ENCODE measurements at places on chromosomes 5 and 9. TPM values are rescaled to one million over a fixed set of nuclear protein-coding genes. Genes with fewer than 3 reads are reported as not detected.

- DNase-seq: no peak
Measured at GRCh38 chr5:31768046-31768445, 129.1 kb downstream of the PDZD2 start.

GRCh38 chr5:135193213-135194125, 159.4 kb upstream of the PITX1 start:
- DNase-seq: no peak

The RCL1 gene
- total RNA-seq: 11.2 TPM

- no peak for DNase-seq
Measured at GRCh38 chr9:121788686-121789366, 137.4 kb downstream of the DAB2IP start.

- no peak for DNase-seq
Measured at GRCh38 chr5:38734353-38734752, 111.5 kb upstream of the OSMR start.

DNA sequence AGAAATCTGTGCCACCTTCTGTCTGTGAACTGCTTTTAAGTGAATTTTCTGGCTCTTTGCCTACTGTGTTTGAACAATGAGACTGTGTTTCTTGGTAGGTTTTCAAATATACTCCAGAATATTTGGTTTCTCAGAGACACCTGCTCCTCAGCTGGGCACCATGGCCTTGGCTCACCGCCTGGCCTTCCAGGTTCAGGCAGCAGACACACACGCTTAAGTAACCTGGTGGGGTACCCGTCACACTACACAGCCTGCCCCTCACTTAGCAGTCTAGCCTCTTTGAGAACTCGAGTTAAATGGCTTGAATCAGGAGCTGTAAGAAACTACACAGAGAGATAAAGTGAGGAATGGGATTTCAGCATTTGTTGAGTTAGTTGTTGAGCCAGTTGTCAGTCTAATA, 530.5 kb downstream of the MTRR start:
- DNase-seq: no peak

DNA sequence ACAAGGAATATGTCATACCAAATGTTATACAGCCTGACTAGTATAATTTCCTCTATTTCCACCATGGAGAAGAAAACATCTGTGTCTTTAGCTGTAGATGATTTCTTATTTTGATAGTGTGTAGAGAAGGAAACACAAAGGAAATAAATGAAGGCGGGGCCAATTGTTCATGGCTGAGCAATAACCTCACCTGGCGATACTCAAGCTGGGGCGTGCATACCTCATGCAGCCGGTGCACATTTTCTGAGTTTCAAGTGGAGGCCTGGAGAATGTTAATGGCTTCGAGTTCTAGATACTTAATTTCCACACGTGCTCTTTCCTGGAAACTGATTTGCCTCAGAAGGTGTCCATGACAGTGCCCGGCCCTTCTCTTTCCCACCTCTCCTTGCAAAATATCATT, 127.4 kb upstream of the TAF11L2 start:
- no peak for DNase-seq

GRCh38 chr5:154063372-154063771, 24.6 kb downstream of the MFAP3 start:
- DNase-seq: no peak

The SPINK7 gene
- not detected for total RNA-seq

The ZBED3 gene
- total RNA-seq: 6.8 TPM

The GABBR2 gene
- total RNA-seq: 6.3 TPM

The PRRT1B gene
- total RNA-seq: 1.1 TPM

- no peak for DNase-seq
Measured at GRCh38 chr5:38453921-38454320, 102.5 kb downstream of the LIFR start.

DNA sequence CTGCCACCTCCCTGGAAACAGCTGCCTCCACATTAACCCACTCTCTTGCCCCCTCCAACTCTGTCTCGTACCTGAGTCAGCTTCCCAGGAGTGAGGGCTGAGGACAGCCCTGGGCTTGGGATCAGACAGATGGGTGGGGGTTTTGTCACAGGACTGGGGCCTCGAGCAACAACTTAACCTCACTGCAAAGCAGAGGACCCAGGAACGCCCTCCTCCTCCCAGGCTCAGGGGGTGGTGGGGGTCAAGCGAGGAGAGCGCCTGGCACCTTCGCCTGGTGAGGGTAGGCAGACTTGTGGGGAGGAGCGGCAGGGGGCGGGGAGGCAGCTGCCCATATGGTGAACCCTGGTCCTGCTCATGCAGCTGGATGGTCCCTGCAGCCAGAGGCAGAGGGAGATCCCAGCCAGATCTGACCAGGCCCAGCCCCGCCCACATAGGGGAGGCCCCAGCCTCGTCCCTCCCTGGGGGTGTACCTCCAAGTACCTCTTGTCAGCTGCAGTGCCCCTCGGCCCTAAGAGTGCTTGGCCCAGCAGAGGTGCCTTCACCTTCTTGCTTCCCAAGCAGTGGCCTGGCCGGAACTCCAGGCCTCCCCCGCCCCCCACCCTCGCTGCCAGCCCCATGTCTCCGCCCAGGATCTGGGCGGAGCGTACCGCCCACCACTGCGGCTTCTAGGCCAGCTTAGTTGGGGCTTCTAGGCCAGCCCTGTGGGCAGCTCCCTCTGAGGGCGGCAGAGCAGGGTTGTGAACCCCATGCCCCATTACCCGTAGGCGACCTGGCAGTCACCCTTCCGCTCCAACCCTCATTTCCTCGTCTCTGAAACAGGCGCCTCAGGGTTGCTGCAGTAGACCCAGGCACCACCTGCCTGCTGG, at the start of gene SARDH:
Gene SARDH (minus strand): TSS at position 579 of the 866 bp plus-strand sequence. CDS start 4,179 bp downstream, outside the sequence.
- no peak for DNase-seq

GRCh38 chr5:111243318-111243717, 19.1 kb downstream of the CAMK4 start:
- no peak for DNase-seq

The MTAP gene
- 9.6 TPM for total RNA-seq

GRCh38 chr9:6904371-6904770, 146.6 kb downstream of the KDM4C start:
- no peak for DNase-seq

GRCh38 chr5:83388608-83389007, 82.9 kb upstream of the VCAN start:
- DNase-seq: no peak

GRCh38 chr9:3962971-3963642, 336.8 kb downstream of the GLIS3 start:
- no peak for DNase-seq

The PTGDS gene
- total RNA-seq: 13.7 TPM

DNA sequence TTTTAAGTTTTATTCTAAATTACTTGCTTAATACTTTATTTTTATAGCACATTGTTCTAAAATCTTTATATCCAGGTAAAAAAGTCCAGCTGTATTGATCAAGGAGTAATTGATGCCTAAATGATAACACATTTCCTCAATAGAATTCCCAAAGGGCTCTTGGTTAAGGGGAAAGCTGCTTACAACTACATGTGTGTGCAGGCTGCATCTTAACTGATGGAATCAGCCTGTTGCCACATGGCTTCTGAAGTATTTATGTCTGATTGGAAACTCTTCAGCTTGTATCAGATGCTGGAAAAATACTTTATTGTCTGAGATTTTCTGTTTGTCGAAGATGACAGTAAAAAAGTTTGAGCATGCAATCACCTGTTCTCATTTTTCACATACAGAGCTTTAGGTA, 182.6 kb downstream of the FBXL7 start:
- no peak for DNase-seq

The RABGAP1 gene
- 41.4 TPM for total RNA-seq

DNA sequence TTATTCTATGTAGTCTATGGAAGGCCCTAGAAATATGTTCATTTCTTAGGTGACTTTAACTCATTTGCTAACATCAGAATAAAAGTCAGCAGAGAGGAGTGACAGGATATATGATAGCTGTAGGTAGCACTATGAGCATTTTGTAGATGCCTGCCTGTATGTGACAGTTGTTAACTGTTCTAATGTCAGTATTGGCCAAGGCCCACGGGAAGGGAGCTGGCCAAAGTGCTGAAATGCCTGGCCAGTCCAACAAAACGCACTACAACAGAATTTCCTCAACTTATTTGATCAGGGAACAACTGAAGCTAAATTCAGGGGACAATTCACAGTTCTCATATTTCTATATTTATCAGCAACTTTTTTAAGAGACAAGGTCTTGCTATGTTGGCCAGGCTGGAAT, 20.8 kb downstream of the SV2C start:
- no peak for DNase-seq

DNA sequence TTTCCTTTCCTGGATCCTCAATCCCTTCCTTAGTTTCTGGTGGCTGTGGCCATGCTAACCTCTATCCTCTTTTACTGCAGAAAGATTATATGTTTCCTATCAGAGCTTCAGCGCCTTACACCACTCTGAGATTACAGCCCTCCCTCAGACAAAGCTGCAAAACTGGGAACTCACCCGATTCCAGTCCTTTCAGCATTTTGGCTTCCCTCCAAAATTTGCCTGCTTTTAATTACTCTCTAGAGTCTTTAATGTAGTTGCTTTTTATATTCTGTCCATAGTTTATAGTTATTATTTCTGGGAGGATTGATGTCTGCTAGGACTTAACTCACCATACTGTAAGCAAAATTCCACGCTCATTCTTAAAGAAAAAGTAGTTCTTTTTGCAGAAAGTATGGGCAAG, 110.2 kb downstream of the NSG2 start:
- DNase-seq: no peak

The SPINK13 gene
- total RNA-seq: not detected

The SLC34A3 gene
- not detected for total RNA-seq

- no peak for DNase-seq
Measured at GRCh38 chr9:91177661-91178280, 183.9 kb downstream of the AUH start.

- DNase-seq: no peak
Measured at GRCh38 chr5:37116359-37116758, 132.8 kb downstream of the CPLANE1 start.

DNA sequence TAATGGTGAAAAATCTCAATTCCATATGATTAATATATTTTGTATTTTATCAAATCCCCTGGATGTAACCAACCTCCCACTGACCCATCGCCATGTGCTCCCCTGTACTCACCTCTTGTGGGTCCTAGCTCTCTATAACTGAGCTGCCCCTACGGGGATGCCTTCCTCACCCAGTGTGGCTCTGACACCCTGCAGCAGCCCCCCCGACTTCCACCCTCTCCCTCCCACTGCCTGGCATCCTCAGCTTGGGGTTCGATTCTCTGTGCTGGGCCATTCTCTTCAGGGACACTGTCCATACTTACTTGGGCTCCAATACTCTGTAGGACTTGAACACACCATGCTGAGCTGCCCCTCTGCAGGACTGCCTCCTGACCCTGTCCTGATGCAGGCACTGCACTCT, 87.1 kb downstream of the PJA2 start:
- DNase-seq: no peak

- DNase-seq: no peak
Measured at GRCh38 chr5:151178777-151179488, 21.4 kb upstream of the ANXA6 start.

DNA sequence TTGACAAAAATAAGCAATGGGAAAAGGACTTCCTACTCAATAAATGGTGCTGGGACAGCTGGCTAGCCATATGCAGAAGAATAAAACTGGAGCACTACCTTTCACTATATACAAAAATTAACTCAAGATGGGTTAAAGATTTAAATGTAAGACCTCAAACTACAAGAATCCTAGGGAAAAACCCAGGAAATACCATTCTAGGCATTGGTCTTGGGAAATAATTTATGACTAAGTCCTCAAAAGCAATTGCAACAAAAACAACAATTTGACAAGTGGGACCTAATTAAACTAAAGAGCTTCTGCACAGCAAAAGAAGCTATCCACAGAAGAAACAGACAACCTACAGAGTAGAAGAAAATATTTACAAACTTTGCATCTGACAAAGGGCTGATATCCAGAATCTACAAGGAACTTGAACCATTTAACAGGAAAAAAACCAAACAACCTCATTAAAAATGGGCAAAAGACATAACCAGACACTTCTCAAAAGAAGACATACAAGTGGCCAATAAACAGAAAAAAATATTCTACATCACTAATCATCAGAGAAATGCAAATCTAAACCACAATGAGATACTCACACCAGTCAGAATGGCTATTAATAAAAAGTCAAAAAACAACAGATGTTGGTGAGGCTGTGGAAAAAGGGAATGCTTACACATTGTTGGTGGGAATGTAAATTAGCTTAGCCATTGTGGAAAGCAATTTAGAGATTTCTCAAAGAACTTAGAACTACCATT, 75.2 kb upstream of the CPEB4 start:
- DNase-seq: no peak

The NSUN2 gene
- total RNA-seq: 125 TPM

GRCh38 chr5:32193591-32193990, 19.5 kb upstream of the GOLPH3 start:
- no peak for DNase-seq

The C9orf153 gene
- total RNA-seq: not detected

DNA sequence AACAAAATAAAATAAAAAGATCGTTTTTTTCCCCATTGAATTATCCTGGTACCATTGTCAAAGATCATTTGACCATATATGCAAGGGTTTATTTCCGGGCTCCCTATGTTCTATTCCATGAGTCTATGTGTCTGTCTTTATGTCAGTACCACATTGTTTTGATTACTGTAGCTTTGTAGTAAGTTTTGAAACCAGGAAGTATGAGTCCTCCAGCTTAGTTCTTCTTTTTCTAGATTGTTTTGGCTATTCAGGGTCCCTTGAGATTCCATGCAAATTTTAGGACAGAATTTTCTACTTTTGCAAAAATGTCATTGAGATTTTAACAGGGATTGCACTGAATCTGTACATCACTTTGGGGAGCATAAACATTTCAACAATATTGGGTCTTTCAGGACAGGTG, 18.7 kb upstream of the EEIG1 start:
- DNase-seq: no peak

DNA sequence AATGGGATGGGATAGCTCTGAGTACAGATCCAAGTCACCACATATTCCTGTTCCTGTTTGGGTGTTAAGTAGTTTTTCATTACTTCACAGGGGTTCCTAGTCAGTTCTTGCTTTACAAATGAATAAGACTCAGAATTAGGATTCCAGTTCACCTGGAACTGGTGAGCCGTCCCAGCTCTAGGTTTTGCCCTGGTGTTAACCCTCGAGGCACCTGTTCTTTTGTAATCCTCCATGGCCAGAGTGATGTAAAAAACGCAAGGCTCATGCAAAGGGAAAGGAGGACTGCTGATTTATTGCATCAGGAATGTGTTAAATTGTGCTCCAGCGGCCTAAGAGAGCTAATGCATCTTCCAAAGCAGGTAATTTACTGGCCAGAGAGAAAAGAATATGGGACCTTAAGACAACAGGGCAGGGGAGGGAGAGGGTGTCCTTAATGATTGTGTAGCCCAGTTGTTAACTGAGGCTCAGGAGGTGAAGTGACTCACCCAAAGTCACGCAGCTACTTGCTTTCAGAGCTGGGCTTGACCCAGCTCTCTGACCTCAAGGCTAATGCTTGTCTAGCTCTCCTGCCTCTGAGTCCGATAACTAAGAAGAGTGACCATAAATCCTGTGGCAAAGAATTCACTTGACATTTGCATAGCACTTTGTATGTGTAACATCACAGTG, 70.5 kb downstream of the DMRT2 start:
- no peak for DNase-seq

- no peak for DNase-seq
Measured at GRCh38 chr9:14741369-14741768, 18.8 kb upstream of the CER1 start.

GRCh38 chr5:127891942-127892341, 188.8 kb downstream of the CCDC192 start:
- no peak for DNase-seq

Measured in Panc1 (cell line).